ENCODE measurements at places on chromosomes 2 and 18. TPM values are rescaled to one million over a fixed set of nuclear protein-coding genes. Genes with fewer than 3 reads are reported as not detected.

- no peak for DNase-seq
Observed at GRCh38 chr2:168603439-168603961, 147.4 kb downstream of the CERS6 start.

DNA sequence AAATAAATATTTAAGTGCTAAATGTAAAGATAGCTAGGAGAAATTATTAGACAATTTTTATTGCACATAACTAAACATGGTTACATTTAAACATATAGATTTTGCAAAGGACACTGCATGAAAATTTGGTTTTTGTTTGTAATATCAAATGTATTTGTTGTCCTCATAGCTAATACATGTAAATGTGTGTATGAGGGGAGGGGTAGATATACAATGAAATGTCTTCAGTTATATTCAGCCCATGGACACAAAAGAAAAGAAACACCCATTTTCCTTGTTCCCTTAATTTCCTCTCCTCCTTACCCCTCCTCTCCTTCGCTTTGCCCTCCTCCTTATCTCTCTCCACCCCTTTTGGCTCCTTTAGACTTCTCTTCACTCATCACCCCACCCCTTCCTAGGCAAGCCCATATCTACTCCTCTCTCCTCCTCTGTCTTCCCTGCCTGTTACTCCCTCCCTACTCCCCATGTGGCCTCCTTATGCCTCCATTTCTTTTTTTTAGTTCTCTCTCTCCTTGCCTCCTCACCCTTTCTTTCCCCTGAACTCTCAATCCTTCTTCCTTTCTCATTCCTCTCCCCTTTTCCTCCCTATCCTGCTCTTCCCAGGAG is 1.4 kb downstream of the COL3A1 start:
- DNase-seq = peak; percentile 79

DNA sequence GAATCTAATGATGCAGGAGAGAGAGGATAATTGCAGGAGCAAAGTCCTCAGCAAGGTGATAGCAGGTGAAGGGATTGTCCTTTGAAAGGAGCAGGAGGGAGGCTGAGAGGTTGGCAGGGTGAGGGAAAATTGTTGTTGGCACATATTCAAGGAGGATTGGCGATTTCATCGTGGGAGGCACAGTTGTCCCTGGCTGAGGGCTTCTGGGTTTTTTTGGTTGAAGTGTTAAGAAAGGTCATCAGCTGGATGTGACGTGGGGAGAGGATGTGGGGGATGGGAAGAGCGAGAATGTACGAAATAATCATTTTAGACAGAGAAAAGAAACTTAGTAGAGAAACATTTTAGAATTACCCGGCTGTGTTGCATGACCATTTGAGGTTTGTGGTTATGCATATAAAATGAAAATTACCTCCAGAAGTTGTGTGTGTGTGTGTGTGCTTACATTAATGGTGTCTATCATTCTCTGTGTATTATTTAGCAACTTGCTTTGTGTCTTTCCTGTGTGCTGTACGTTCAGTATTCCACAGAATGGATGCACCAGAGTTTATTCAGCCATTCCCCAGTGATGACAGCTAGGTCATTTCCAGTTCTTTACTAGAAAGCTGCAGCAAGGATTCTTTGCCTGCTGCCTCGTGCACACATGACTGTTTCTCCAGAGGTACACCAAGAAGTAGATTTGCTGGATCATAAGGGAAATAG is 67.6 kb downstream of the SDC1 start:
- DNase-seq = peak; percentile 43

GRCh38 chr2:217625557-217626169 is 377.1 kb downstream of the TNS1 start:
- peak; percentile 19 for DNase-seq

GRCh38 chr2:237148624-237149023 is 62.9 kb downstream of the COPS8 start:
- no peak for DNase-seq

- DNase-seq = no peak
Observed at GRCh38 chr2:113910110-113910717, 20.3 kb downstream of the ACTR3 start.

GRCh38 chr18:64220941-64221340 is 72.1 kb upstream of the LINC00305 start:
- no peak for DNase-seq

The TRIM43 gene
- not detected for total RNA-seq

The RAB17 gene
- total RNA-seq = 3.6 TPM

The DES gene
- total RNA-seq = 0.60 TPM

The NETO1 gene
- total RNA-seq = 0.12 TPM

The SMYD5 gene
- total RNA-seq = 21.5 TPM

The MGAT5 gene
- total RNA-seq = 31.0 TPM

Measured in RPMI7951 (cell line).